PC-9 (cell line): ENCODE measurements at places on chromosomes 5 and 9. TPM values are rescaled to one million over a fixed set of nuclear protein-coding genes. Genes with fewer than 3 reads are reported as not detected.

- peaks cover 17% of the 10 kb centered on the region for H3K4me1 ChIP-seq
- no peaks in the 10 kb centered on the region for H3K27me3 ChIP-seq
- H3K27ac ChIP-seq, result no peak overlapping the region
- no peaks in the 10 kb centered on the region for H3K36me3 ChIP-seq
Measured at GRCh38 chr5:71883742-71884103, 164.6 kb downstream of the CARTPT start.

GRCh38 chr5:127820910-127821553 is 117.8 kb downstream of the CCDC192 start:
- H3K36me3 ChIP-seq, result no peaks in the 10 kb centered on the region
- H3K4me1 ChIP-seq, result no peaks in the 10 kb centered on the region
- no peaks in the 10 kb centered on the region for H3K27me3 ChIP-seq
- DNase-seq, result peak; percentile 62
- no peak overlapping the region for H3K27ac ChIP-seq
- no peak overlapping the region for H3K4me3 ChIP-seq

- no peak for DNase-seq
- H3K36me3 ChIP-seq, result no peaks in the 10 kb centered on the region
- no peak overlapping the region for H3K4me3 ChIP-seq
- H3K4me1 ChIP-seq, result no peaks in the 10 kb centered on the region
Measured at GRCh38 chr9:82554381-82554780, 508.6 kb downstream of the RASEF start.

DNA sequence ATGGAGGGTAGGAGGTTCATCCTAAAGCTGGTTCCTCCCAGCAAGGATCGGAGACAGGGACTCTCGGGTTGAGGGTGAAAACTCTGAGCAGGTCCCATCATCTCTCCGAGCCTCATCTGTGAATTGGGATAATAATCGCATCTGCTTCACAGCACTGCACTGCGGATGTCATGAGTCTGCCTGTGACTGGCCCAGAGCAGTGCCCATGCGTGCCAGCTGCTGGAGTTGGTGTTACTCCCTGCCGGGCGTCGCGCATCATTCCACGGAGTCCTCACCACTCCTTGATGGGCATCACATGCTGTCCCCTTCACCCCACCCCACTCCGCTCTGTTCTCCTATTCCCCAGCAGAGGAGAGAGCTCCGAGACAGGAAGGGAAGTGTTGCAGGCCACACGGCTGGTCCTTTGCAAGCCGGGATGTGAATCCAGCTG is 35.1 kb upstream of the ORM1 start:
- 0 out of 2 replicates have a peak, but pooled peaks cover 5% of the 10 kb centered on the region for H3K27me3 ChIP-seq
- H3K36me3 ChIP-seq, result no peaks in the 10 kb centered on the region
- no peaks in the 10 kb centered on the region for H3K4me1 ChIP-seq
- H3K27ac ChIP-seq, result no peak overlapping the region
- no peak for DNase-seq
- H3K4me3 ChIP-seq, result no peak overlapping the region

- H3K4me1 ChIP-seq, result no peaks in the 10 kb centered on the region
- no peak overlapping the region for H3K4me3 ChIP-seq
- DNase-seq, result no peak
- H3K36me3 ChIP-seq, result no peaks in the 10 kb centered on the region
- no peak overlapping the region for H3K27ac ChIP-seq
- H3K27me3 ChIP-seq, result no peaks in the 10 kb centered on the region
Measured at GRCh38 chr5:128762661-128763306, 202.5 kb upstream of the SLC27A6 start.

DNA sequence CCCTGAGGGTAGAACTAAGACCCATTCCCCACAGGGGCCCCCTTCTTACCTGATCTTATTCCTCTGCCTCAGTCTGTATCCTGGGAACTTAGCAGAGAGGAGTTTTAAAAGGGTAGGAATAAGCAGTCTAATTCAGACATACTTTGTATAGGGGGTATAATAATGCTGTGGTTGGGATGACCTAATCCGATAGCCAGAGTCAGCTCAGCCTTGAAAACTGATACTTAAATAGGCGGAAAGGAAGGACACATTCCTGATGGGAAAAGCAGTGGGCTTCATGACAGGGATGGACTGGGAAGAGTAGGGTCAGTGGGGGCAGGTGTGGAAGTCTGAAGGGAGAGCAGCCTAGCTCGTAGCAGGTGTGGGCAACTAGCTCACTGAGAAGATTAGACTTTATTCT is 52.2 kb upstream of the TESK1 start:
- no peaks in the 10 kb centered on the region for H3K36me3 ChIP-seq
- no peak for DNase-seq
- H3K27ac ChIP-seq, result no peak overlapping the region

DNA sequence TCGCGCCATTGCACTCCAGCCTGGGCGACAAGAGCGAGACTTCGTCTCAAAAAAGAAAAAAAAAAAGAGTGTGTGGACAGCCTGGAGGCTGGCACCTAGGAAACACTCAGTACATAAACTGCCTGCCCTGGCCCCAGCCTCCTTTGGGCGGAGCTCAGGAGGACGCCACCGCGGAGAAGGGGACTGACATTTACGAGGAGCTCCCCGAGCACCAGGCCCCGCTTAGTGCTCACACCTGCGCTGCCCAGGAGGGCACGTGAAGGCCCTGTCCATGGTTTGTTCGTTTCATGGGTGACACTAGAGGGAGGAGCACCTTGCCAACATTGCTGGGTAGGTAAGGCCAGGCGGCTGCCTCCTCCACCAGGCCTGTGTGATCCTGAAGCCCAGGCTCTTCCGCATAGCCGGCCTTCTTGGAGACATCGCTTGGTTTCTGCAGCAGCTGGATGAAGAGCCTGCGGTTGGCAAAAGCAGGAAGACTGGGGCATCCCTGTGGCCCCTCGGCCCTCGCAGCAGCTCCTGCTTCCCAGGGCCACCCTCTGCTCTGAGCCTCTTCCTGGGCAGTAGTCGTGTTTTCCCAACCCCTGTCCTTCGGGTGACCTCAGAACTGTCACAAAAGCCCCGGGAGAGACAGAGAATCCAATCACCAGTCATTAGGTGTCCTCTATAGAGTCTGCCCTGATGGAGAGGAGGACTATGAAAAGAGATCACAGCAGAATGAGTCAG is 26.2 kb upstream of the LAMC3 start:
- no peaks in the 10 kb centered on the region for H3K36me3 ChIP-seq
- H3K27me3 ChIP-seq, result peaks cover 36% of the 10 kb centered on the region
- no peaks in the 10 kb centered on the region for H3K4me1 ChIP-seq

DNA sequence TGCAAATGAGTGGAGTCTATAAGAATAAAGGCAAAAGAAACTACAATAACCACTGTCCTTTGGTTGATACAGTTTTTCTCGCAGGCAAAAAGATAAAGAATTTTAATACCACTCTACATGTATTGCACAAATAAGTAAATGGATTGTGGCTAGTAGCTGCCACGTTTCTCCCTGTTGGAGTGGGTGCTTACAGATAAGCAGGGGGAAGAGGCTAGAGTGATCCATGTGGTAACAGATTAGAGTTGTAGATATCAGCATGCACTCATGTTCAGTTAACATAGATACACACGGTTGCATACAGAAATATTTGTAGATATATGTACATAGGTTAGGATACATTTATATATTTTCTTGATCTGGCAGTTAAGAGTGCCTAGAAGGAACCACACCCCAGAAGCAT is 179.5 kb downstream of the ARHGEF28 start:
- DNase-seq, result no peak
- peaks cover 12% of the 10 kb centered on the region; the same call in 1 of the 2 replicates for H3K36me3 ChIP-seq
- no peak overlapping the region for H3K4me3 ChIP-seq
- no peaks in the 10 kb centered on the region for H3K27me3 ChIP-seq

The ENHO gene
- total RNA-seq, result not detected in 2 replicates

The PCDHB13 gene
- not detected in 2 replicates for total RNA-seq

The DPM2 gene
- total RNA-seq, result 65.5 and 79.4 TPM in 2 replicates

The C9orf50 gene
- 0.38 TPM in 1 of 2 replicates, not detected in the other for total RNA-seq

The NOXA1 gene
- 10.5 and 22.8 TPM in 2 replicates for total RNA-seq

The MYOT gene
- not detected in 2 replicates for total RNA-seq
